Nucleus accumbens (tissue), 56 donors: ENCODE measurements at places on chromosomes 3 and 15.
A peak's percentile ranks its signal among the peaks of the same experiment; 100 is the strongest.

- no peak for DNase-seq
Observed at GRCh38 chr3:46756642-46757041, 39.0 kb upstream of the PRSS50 start.

DNA sequence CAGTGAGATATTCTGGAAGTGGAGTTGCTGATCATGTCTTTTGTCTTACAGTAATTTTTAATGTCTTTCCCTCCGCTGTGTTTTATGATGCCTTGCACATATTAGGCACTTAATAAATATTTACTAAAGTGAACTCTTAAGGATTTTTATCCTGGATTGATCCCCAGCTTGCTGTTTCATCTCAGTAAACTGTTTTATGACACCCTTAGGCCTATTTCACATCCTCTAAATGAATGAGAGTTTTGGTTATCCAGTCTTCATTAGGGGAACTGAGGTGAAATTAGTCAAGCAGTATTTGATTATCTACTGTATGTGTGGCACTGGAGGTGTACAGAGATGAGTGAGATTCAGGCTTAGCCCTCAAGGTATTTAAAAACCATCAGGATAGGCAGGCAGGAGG is 19.8 kb downstream of the CHCHD6 start:
- DNase-seq = no peak

DNA sequence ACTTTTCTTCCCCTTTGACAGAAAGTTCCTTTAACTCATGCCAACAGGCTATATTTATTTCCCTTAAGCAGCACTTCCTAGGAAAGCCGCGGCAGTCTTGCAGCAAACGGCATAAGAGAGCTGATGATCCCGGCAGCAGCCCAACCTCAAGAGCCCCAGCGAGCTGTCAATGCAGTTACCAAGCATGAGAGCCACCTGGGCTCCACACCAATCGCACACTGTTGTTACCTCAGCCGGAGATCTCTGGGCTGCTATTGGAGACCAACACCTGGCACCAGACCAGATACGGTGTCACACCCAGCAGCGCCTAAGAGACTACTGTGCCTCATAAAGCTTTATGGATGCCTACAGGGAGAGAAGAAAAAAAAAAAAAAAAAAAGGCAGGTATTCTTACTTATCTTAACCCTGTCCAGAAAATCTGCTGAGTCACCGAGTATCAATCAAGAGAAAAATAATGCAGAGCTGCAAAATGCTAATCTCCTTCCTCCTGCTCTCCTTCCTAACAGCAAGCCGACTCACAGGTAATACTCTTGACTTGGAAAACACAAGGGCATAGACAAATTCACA is 11.7 kb downstream of the ABCC5 start:
- no peak for DNase-seq

DNA sequence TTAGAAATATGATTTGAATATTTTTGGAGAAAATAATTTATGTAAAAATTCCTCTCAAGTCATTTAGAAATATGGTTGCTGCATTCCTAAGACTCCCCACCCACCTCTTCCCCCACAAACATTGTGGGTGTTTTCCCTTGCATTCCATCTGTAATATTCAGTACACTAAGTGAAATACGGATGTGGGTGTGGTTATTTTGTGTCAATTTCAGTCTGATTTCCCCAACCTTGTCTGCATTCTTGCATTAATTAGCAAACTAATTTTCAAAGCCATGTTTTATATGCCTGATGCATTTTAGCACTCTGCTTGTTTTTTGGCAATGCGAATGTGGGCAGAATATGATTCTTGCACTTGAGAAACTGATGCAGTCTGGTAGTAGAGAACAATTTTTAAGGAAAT is 408.3 kb upstream of the RGMA start:
- no peak for DNase-seq

DNA sequence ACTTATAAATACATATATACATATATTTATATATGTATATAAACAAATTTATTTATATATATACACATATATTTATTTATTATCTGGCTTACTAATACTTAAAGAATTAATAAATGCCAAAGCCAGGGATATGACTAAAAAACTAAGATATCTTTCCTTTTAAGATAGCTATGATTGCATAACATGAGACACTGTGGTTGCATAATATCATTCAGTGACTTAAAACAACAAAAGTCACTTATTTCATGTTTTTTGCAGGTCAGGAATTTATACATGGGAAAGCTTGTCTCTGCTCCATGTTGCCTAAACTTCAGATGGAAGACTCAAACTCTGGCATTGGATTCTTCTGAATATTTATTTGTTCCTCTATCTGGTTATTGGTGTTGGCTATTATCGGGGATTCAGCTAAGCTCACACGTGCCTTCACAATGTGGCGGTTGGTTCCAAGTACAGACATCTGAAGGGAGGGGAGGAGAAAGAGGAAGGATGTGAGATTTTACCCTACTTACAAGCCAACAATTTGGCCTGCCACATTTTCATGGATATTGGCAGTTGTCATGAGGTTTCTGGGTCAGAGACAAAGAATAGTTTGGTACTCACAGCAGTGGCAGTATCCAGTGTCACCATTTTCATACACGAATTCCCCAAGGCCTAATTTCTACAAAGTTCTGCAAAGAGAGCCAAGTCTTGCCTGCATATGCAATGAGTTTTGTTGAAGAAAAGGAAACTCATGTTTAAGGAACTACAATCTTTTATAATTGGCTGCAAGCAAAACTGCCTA is 381.6 kb downstream of the EPHA3 start:
- no peak for DNase-seq

DNA sequence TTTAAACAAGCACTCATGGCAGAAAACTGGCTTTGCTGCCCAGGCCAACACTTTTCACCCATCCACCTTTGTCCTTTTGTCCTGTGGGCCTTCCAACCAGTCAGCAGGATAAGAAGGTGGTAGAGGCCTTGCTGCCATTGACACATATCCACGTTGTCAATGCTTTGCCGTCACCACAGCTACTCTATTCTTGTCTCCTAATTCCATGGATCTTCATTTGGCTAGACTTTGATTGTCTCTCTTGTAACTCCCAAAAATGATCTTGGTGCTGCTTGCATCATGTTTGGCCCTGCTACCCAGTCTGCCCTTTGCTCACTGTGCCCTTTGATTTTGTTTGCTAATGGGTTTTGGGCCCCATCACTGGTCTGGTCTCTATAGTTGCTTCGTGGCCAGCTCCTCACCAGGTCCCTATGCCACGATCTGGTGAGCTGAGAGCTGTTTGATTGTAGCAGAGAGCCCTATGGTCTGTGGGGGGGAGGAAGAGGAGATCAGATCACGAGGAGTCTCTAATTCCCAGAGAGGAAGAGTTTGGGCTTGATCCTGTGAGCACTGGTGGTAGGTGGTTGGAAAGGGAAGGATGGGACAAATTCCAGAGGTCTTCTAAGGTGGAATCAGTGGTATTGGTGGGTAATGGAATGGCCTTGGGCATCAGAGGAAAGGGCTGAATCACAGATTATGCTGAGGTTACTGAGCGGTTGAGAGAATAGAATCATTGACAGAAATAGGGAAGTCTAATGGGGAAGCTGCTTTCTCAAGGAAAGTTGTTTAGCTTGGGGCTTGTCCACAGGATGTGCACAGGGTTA is 40.3 kb downstream of the ABHD2 start:
- DNase-seq = no peak

- DNase-seq = no peak
Observed at GRCh38 chr3:175187586-175187985, 328.5 kb downstream of the NAALADL2 start.

DNA sequence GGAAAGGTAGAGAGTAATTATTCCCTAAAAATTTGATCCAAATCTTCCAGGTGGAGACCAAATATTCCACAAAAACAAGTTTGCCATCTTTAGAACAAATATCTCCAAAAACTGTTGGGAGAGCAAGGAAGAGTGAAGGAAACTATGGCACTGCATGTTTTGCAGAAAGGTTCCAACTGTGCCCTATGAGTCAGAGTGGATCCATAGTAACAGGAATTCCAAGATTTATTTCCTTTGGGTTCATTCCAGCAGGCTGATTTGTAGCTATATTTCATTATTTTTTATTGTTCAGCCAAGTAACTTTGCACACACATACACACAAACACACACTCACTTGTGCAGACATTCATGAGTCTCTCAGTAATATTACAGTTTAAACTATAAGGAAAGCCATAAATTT is 459.7 kb upstream of the EPHA6 start:
- DNase-seq = no peak

- no peak for DNase-seq
Observed at GRCh38 chr3:16668776-16669545, 63.7 kb upstream of the DAZL start.

GRCh38 chr15:69016021-69016595 is 1.6 kb downstream of the NOX5 start:
- no peak for DNase-seq

GRCh38 chr15:101188637-101189408 is 63.0 kb downstream of the CHSY1 start:
- no peak for DNase-seq

DNA sequence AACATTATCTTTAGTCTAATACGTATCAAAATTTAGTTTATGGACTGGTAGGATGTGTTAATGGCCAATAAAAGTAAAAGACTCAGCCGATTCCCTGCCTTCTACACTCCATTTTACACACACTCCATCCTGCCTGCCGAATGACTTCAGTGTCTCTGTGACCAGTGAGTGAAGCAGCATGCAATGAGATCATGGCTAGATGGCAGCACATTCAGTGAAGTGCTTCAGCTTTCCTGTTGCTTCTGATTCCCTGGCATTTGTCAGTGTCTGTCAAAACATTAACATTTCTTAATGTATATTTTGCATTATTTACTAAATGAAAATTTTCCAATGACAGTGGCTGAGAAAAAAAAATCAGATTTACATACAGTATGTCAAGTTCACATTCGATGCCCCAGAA is 412.0 kb downstream of the FHIT start:
- DNase-seq = no peak

- no peak for DNase-seq
Observed at GRCh38 chr15:39144613-39145499, 436.0 kb upstream of the THBS1 start.

GRCh38 chr15:92801774-92802464 is 98.2 kb upstream of the CHD2 start:
- no peak for DNase-seq

DNA sequence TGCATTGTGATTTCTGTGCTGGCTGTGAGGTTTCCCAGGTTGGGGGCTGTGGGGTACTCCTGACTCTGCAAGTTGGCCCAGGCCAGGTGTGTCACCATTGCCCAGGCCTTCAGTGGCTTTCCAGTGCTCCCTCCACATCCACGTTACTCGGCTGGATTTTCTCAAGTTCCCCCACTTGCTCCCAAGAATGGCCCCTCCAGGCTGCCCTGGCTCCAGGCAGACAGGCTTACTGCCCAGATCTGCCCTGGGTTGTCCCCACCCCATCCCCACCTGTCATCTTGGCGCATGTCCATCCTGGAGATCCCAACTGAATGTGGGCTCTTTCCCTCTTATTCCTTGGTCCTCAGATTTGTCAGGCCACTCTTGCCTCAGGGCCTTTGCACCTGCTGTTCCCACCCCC is 3.6 kb downstream of the APBA2 start:
- no peak for DNase-seq

DNA sequence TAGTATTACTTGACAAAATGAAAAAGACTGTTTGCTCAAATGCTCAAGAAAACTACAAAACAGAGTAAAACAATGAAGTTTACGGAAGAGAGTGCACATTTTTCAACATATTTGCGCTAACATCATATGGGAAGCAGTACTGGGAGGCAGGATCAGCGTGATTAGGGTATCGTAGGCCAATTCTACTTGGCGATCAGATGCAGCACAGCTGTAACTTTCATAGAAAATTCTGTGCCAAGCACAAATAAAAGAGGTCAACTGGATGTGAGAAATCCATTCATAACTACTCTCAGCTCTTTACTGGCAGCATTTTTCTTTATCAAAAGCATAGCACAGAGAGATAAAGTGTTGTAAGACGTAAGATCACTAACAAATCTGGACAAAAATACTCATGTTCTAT is 1196.3 kb upstream of the GBE1 start:
- DNase-seq = no peak

GRCh38 chr3:53703630-53704362 is 142.4 kb downstream of the CHDH start:
- DNase-seq = no peak

- DNase-seq = no peak
Observed at GRCh38 chr3:81500039-81500438, 261.4 kb downstream of the GBE1 start.

GRCh38 chr3:173138026-173138425 is 3.0 kb downstream of the SPATA16 start:
- DNase-seq = no peak

DNA sequence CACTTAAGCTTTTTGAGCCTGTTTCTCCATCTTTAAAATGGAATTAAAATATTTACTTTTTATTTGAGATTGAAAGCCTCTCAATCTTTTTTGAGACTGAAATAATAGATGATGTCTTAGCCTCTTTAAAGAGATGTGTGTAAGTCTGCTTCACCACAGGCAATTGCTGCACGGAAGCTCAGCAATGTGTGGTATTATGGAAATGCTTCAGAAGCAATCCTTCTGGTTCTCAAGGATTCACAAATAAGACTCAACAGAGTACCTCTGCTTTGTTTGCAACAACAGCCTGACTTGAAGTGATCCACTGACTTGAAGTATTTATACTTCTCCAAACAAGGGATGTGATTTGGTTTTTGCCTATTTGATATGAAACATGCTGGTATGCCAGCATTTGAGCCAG is 332.0 kb upstream of the RASGRP1 start:
- DNase-seq = no peak

GRCh38 chr3:84110787-84111186 is 848.0 kb upstream of the CADM2 start:
- DNase-seq = no peak

- no peak for DNase-seq
Observed at GRCh38 chr3:97841304-97841703, 19.5 kb downstream of the CRYBG3 start.

GRCh38 chr3:27022096-27022761 is 347.0 kb downstream of the NEK10 start:
- no peak for DNase-seq

GRCh38 chr3:126300761-126301481 is 56.3 kb downstream of the KLF15 start:
- DNase-seq = peak; percentile 62

DNA sequence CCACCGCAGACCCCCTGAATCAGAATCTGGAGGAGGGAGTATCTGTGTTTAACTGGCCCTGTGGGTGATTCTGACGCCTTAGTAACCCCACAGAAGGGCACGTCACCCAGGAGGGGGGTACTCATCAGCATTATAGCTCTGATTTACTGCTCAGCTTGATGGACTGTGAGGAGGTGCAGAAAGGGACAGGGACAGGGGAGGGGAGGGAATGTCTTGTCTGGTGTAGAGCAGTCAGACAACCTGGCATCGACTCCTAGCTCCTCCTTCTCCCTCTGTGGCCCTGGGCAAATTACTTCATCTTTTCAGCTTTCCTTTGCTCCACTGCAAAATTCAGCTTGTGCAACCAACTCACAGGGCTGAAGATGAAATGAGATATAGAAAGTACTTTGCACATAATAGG is 42.3 kb upstream of the GLCE start:
- no peak for DNase-seq

- DNase-seq = no peak
Observed at GRCh38 chr15:52178765-52179164, 12.4 kb downstream of the GNB5 start.

GRCh38 chr3:102225407-102226132 is 209.2 kb upstream of the ZPLD1 start:
- DNase-seq = no peak
